ENCODE measurements at places on chromosomes 2 and 18. TPM values are rescaled to one million over a fixed set of nuclear protein-coding genes. Genes with fewer than 3 reads are reported as not detected.

DNA sequence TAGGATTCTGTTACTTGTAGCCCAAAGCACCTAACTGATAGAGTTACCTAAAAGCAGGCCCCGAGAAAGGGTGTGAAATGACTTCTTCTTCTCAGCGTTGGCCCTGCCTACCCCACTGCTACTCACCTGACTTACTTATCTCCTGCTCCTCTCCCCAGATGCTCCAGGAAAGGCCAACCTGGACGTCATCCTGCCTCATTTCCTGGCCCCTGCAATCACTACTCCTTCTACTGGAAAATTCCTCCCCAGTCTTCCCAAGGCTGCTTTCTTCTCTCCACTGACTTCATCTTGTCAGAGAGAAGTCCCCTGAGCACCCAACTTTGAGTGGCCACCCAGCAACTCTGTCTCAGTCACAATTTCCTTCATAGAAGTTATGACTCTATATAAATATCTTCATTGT lies 63.4 kb upstream of the KLF7 start:
- peak; percentile 52 for DNase-seq

DNA sequence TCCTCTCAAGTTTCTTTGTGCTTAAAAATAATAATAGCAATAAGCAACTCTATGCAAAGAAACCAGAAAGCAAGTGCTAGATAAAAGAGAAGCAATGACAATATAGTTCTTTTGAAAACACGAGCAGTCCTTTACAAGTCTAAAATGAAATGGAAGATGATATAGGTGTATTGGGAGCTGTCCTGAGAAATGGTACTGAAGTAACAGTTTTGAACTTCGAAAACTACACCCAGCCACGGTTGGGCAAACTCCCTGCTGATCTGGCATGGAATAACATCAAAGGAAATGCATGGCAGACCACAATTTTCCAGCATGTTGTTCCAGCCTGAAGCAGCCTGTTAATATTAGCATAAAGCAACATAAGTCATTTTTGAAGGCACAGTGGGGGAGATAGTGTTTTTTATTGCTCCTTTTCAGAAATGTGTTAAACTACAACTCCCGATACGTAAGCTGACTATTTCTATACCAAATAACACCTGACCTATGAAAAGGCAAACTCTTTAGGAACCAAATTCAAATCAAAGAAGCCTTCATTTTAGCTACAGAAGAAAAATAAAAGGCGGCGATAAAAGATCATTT lies 596.1 kb upstream of the KLHL29 start:
- DNase-seq = no peak

The AMER3 gene
- not detected for total RNA-seq

DNA sequence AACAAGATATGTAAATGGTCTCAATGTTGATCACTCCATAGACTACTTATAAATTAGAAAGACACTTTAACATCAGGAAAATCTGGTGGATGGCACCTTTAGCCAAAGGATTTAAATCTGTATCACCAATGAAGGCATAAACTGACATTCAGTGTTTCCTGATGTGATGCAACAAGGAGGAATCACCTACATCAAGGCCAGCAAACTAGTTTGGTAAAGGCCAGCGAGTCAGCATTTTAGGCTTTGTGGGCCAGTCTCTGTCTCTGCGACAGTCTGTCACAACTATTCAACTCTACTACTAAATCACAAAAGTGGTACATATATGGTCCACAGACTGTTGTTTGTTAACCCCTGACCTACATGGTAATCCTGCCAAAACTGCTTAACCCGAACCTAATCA lies 33.3 kb downstream of the C2orf76 start:
- no peak for DNase-seq

DNA sequence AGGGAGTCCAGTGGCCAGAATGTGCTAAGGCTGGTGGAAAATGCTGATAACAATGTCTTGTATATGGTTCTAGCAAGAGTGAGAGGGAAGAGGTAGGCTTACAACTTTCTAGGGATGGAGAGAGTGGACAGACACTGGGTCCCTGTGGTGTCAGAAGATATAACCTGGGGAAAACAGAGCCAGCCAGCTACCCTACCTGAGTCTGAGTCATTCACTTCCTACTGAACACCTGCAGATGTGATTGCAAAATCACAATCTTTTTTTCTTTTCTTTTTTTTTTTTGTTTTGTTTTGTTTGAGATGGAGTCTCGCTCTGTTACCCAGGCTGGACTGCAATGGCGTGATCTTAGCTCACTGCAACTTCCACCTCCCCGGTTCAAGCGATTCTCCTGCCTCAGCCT lies 7.3 kb downstream of the TET3 start:
- no peak for DNase-seq

GRCh38 chr2:156826341-156826933 lies 390.3 kb downstream of the GPD2 start:
- DNase-seq = no peak

The CD226 gene
- total RNA-seq = 1.0 TPM

All from dermis blood vessel endothelial cell (primary cell).